ENCODE measurements at places on chromosomes 1 and 21. TPM values are rescaled to one million over a fixed set of nuclear protein-coding genes. Genes with fewer than 3 reads are reported as not detected.

Gene RAB25
- total RNA-seq, result not detected

Gene CNIH3
- total RNA-seq, result 14.3 TPM

Gene MCOLN3
- not detected for total RNA-seq

Gene LRRC53
- not detected for total RNA-seq

Gene SIK1
- 9.0 TPM for total RNA-seq

Gene CDC42BPA
- total RNA-seq, result 76.4 TPM

Gene SIM2
- total RNA-seq, result not detected

Gene ETV3
- 18.2 TPM for total RNA-seq

Gene TFF1
- not detected for total RNA-seq

Gene SYCP1
- total RNA-seq, result not detected

Gene TMPRSS15
- not detected for total RNA-seq

Gene CAPN8
- not detected for total RNA-seq

Gene OR2L13
- not detected for total RNA-seq

Gene TTC24
- not detected for total RNA-seq
